SK-MEL-5 (cell line): ENCODE measurements at places on chromosomes 2 and 18.

DNA sequence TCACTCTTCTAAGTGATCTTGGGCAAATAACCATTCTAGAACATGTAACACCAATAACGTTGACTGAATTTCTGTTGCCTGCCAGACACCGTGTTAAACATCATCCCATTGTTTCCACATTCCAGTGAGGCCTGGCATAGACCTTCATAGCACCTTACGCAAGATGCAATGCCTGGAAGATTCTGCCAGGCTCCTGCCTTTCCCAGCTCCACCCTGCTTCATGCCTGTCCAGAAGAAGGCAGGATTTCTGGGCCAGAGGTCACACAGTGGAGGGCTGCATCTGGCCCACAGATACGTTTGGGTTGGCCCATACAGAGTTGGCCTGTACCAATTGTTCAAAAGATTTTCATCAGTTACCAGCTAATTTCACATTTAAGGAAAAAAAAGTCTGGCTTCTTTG lies 46.3 kb downstream of the EN1 start:
- DNase-seq: no peak

DNA sequence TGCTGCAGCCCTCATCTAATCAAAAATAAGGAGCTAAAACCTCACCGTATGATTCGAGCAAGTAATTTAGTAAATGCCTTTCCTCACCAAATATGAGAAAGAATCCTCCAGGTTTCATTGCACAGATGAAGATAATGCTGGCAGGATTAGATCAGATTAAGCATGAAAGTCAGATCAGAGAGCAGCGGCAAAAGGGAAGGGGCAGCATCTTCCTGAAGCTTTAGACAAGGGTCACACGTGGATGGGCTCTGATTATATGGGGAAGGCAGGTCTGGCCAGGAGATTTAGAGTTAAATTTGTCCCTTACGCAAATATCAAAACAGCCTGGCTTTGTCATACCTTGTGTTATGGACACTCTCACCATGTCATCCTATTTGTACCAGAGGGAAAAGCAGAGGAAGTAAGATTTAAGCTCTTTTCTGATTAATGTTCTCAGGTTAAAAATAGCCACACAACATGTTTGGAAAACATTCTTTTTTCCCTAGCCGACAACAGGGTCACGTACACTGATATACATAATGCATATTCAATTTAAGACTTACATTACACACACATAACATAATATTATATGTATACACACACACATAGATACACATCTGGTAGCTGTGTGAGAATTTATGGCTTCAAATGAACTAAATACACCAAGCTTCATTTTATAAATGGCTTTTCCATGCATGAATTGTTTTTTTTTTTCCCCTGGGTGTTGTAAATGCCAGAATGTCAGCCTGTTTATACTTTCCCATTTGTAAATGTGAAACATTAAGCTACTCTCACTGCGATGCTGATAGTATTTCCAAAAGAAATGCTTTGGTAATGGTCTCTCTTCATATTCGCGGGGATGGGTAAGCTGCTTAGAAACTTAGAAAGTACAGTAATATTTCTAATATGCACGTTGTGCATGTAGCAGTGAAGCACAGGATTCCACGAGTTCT lies 196.3 kb upstream of the SIX3 start:
- no peak for DNase-seq

GRCh38 chr2:24889221-24889620 lies 30.8 kb downstream of the ADCY3 start:
- DNase-seq: no peak

DNA sequence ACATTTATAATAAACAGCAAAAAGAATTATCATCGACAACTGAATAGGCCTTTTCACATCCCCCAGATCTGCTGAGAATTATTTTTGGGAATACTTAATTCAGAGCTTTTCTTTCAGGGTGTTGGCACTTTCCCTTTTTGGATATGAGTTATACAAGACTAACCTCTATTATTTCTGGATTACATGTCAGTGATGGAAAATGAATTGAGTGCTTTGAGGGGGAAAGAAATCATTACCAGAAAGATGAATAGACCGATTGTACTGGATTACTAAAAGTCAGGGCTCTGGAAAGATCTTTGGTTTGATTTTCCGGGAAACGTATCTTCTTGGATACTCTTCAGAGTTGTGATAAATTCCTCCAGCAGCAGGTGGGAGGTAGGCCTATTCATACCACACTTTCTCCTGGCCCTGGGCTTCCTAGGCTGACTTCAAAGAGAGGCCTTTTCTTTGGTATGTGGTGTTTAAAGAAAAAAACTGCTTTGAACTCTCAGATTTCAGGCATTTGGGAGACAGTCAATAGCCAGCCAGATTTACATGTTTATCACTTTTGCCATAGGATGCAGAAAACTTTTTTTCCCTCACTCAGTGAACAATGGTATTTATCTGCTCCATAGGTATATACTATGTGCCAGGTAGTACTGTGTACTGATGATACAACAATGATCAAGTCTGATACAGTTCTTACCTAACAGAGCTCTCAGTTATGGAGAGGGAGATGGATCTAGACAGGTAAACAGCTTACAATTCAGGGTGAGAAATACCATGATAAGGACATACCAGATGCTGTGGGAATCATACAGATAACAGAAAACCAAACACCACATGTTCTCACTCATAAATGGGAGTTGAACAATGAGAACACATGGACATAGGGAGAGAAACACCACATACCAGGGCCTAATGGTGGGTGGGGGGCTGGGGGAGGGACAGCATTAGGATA lies 63.3 kb upstream of the ACTR3 start:
- peak; percentile 95 for DNase-seq

DNA sequence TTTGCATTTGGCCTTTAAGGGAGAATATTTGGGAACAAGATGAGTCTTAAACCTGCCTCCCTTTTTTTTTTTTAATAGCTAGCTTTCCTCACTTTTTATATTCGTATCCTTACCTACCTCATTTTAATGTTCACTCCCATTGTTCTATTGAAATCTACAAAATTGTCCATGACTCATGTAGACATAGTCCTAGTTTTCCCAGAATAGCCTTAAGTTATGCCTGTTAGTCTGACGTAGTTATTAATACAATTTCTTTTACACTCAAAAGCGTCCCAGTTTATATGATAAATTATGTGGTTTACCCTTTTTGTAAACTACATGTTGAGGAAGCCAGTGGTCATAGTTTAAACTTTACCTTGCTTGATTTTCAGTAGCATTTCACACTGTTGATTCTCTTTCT lies 73.4 kb downstream of the UBR3 start:
- no peak for DNase-seq

GRCh38 chr18:24306201-24306600 lies 91.4 kb downstream of the OSBPL1A start:
- DNase-seq: no peak

- no peak for DNase-seq
Measured at GRCh38 chr2:239506101-239506857, 105.5 kb upstream of the HDAC4 start.

DNA sequence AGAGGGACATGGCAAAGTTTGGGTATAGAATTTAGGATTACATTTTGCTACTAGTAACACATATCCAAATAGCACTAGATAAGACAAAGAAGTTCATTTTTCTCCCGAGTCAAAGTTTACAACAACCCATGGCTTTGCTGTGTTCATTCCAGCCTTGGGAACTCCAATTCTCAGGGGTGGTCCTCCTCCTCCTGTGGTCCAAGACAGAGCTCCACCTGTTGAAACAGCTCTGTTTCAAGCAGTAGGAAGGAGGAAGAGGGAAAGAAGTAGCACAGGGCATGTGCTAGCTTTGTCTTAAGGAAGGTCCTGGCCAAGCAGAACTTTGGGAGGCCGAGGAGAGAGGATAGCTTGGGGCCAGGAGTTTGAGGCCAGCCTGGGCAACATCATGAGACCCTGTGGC lies 113.8 kb upstream of the SIX2 start:
- no peak for DNase-seq

DNA sequence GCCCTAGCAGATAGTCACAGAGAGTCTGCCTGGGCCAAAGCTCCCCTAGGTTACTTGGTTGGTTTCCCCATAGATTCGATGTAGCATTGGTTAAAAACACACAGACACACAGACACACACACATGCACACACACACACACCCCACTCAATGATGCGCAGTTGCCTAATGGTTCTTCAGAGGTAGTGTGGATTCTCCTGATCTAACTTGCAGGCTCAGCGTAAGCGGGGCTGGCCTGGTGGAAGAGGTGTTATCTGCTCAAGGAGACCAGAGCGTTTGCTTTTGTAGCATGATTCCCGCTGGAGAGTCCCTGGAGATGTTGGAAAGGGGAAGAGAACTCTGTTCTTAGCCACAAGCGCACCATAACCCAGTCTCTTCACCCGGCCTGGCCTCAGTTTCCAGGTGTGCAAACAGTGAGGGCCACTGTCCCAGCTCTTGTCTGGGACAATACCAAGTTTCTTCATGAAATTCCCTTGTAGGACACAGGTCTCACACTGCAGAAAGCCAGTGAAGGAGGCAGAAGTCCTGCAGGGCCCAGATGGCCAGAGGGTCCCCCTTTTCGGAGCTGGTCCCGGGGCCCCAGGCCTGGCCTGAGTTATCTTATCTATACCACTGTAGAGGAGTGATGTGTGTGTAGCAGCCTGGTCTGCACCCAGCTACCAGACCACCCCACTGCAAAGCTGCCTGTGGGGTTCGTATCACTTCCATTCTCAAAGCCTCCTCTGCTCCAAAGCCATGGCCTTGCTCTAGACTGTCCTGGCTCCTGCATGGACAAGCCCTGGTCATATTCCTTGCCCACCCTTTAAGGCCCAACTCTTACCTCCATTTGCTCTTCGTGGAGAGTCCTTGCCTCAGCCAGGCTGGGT lies 3.7 kb downstream of the ACKR3 start:
- DNase-seq: no peak

GRCh38 chr18:76905821-76906220 lies 83.5 kb downstream of the ZNF236 start:
- no peak for DNase-seq

DNA sequence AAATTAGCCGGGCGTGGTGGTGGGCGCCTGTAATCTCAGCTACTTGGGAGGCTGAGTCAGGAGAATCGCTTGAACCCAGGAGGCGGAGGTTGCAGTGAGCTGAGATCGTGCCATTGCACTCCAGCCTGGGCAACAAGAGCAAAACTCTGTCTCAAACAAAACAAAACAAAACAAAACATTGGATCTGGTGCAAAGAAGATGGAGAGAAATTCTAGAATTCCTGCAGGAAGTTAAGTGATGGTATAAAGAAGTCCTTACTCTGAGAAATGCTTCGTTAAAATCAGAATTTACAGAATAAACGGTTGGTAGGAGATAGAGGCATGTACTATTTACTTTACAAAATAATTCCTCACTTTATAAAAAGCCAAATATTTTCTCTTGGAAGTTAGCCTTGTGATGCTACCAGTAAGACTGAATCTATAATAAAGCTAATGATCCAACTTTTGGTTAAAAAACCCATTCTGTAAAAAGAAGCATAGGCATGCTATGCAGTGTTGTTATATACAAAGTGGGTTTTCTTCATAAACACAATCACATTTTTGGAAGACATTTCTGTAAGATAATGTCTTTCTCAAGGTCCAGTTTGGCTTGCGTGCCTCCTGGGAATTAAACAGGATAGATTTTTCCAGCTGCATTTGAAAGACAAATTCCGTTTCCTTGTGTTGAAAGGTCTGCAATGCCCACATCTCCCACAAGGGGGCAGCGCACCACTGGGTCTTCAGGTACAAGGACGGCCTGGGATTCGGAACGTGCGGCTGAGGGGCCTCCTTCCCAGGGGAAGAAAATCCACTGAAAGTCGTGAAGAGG lies 35.6 kb upstream of the PNO1 start:
- peak; percentile 91 for DNase-seq

DNA sequence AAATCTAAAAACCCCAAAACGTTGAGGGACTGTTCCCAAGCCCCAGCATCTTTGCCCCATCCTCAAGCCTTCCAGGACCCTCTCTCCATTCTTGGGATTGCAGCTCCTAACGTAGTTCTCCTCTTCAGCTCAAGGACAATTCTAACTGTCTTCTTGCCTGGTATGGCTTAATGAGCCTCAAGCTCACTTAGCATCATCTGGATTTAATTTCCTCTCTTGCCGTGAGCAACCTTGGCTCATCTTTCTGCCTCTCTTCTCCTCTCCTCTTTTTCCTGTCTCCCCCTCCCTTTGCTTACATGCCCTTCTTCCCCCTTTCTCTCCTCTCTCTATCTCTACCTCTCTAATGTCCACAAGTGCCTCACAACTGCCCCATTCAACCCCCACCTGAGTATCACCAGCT lies 44.2 kb downstream of the TACR1 start:
- no peak for DNase-seq

GRCh38 chr2:181025004-181025403 lies 44.6 kb downstream of the UBE2E3 start:
- no peak for DNase-seq

GRCh38 chr2:240631548-240632305 lies 6.4 kb downstream of the GPR35 start:
- DNase-seq: no peak

DNA sequence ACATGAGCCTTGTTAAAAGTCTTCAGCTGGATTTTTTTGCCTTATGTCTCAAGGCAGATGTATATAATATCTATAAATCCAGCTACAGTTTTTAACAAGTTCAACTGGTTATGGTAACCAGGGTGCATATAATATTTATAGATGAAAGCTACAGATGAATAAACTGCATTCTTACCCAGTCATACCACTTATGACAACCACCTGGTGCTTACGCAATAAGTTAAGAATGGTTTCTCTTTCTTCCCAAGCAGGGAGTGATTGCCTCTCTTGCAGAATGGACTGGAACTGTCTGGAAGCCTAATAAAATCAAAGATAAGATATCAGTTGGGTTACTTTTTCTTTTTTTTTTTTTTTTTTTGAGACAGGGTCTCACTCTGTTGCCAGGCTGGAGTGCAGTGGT lies 19.6 kb downstream of the DHX57 start:
- DNase-seq: peak; percentile 60

- DNase-seq: no peak
Measured at GRCh38 chr2:133849341-133849740, 281.1 kb upstream of the NCKAP5 start.

DNA sequence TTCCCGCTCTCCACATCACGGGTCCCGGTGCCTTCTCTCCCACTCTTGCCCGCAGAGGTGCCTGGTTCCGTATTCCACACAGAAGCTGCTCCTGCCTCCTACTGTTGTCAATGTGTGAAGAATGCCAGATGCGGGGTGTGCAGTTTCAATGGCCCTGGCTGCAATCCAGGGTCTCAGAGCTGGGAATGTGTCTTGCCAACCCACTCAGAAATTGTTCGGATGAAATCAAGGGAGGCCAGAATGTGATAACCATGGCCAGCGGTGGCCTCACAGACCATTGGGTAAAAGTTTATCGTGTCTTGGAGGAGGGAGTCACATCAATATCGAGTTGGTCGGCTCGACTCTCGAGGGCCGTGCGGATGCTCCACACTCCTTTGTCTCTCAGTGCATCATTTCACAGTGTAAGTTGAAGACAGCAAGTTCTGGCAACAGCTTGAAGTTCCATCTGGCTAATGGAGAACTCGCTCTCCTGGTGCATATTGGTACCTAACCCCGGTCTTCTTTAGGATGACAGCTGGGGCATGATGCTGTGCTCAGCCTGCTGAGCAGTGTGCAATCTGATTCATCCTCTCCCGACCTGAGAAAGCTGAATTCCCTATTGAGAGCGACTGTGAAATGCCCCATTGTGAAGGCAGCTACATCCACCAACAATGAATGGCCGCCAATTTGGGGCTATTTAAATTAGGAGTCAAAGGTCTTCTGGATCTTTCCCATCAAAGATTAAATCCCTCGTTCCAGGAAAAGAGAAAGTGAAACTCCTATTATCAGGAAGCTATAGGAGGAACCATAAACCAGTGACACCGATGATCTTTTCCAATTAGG lies 389.0 kb downstream of the SOX11 start:
- DNase-seq: peak; percentile 17

- DNase-seq: no peak
Measured at GRCh38 chr2:78913257-78913656, 112.2 kb upstream of the REG3G start.

- peak; percentile 41 for DNase-seq
Measured at GRCh38 chr2:42060028-42060427, 12.2 kb downstream of the PKDCC start.

- peak; percentile 66 for DNase-seq
Measured at GRCh38 chr2:24021122-24021998, 11.5 kb downstream of the MFSD2B start.
